ENCODE measurements at places on chromosomes 12 and 14.

DNA sequence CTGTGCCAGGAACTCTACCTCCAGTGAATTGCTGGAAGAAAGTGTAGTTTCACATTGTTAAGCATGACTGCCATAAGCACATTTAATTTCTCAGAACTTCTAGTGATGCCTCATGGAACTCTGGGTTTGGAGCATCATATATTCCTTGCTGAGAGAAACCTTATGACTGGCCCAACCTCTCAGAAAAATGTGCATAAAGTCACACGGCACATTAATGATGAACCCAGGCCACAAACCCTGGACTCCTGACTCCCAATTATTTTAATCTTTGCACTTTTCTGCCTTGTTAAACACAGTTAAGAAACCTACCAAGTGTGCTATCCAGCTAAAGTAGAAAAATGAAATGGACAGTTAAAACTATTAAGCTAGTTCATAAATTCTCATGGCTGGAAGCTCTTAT lies 5.6 kb downstream of the TCP11L2 start:
- DNase-seq = no peak

DNA sequence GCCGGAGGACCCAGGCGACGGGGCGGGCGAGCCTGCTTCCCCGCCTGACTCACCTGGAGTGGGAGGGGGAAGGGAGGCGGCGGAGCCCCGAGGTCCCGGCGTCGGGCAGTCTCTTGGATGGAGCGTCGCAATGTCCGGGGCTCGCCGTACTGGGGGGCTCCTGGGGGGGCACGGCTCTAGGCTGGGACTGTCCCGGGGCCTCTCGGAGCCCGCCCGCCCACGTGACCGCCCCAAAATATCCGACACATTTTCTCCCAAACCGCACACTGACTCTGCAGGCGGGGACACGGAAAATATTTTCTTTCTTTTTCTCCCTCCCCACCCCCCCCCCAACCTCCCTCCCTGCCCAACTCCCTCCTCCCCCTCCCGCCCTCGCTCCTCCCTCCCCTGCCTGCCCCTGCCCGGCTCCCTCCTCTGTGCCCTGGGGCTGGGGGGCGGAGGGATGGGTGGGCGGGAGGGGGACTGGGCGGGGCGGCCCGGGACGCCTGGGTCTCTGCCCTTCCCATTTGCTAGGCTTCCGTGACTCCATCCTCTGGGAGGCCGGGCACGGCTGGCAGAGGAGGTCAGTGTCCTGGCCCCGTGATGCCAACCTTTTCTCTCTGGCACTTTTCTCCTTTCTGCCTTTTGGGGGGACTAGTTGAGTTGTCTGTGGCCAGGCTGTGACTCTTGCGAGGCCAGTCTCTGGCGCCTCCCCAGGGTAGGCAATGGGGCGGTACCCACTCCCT lies at the start of gene RARG:
Gene RARG, minus strand, starts transcription at position 289 of the 725 bp plus-strand sequence. CDS start 4,664 bp downstream, outside the sequence.
- DNase-seq = no peak

- DNase-seq = no peak
Observed at GRCh38 chr12:130975116-130975515, 21.4 kb downstream of the ADGRD1 start.

GRCh38 chr14:74062809-74063150 lies 21.5 kb downstream of the ALDH6A1 start:
- no peak for DNase-seq

- DNase-seq = no peak
Observed at GRCh38 chr14:72616811-72617210, 277.1 kb downstream of the DPF3 start.

- DNase-seq = no peak
Observed at GRCh38 chr12:96091833-96092232, 56.4 kb upstream of the LTA4H start.

DNA sequence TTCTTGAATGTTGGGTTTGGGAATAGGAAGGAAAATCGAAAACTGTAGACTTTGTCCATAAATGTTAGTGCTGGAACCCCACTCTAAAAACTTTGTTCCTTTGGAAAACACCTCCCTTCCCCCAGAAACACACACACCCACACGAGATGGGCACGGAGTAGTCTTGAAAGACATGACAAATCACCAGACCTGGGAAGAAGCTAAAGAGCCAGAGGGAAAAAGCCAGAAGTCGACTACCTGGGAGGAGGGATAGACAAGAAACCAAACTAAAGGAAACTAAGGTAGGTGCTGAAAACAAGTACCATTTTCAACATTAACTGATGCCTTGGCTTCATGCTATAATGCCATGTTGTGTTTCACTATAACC lies 925 bp upstream of the NANOG start:
- DNase-seq = no peak
